ENCODE measurements at places on chromosomes 3 and 15.

DNA sequence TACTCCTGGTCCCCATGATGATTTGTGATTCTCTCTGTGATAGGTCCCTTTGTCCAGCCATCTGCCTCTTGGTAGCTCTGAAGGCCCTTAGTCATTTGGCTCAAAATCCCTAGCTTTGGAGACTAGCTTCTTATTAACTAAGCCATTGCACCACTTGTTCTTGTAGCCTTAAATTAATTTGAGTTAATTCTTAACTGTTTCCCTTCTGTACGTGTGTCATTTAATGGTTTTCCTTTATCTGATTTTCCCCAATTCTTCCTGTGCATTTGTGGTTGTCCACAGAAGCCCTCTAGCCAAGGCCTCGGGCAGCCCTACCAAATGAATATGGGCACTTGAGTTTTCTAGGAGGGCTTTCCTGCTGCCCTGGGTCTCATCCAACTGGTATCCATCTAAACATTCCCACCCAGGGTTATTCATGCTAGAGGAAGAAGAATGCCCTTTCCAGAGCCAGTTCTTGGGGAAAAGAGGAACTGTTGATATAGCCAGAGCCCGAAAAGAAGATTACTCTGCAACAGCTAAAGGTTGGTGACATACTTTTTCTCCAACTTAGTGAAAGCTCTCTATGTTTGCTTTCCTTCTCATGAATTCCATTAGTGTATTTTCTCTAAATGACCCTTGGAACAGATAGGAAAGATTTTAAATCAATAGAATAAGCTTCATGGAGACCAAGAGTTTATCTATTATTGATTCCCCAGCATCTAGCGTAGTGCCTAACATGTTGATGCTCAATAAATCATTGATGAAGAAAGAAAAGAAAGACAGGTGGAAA, 44.2 kb upstream of the ZBTB38 start:
- no peak for DNase-seq

GRCh38 chr3:73529308-73530021, 95.3 kb downstream of the PDZRN3 start:
- DNase-seq, result no peak

GRCh38 chr3:139969386-139969785, 34.4 kb downstream of the CLSTN2 start:
- no peak for DNase-seq

GRCh38 chr3:25156626-25157025, 271.4 kb upstream of the RARB start:
- DNase-seq, result no peak

- no peak for DNase-seq
Observed at GRCh38 chr15:36784717-36785116, 205.3 kb downstream of the CDIN1 start.

DNA sequence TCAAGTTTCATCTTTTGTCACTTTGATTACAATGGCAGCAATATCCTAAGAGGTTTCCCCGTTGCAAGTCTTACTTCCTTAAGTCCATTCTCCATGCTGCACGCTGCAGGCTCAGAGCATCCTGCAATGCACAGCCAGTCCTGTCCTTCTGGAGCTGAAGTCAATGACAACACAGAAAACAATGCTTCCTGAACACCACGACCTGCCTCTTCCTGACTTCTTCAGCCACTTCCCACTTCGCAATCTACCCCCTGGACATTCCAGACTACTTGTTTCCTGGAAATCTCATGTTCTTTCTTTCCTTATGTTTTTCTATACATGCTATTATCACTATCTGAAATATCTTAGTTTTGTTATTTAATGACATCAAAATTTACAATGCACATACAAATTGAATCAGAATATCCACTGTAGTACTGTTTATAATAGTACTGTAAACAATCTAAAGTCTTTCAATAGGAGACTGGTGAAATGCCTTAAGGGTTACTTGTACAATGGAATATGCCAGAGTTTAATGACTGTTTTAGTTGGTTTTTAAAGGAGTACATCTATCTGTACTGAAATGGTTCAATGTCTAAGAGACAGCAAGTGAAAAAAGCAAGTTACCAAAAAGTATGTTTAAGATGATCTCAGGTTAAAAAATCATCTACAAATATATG, 113.7 kb upstream of the PRTG start:
- no peak for DNase-seq
